Osteoblast (primary cell): ENCODE measurements at places on chromosomes 7 and 10.
A peak's percentile ranks its signal among the peaks of the same experiment; 100 is the strongest.

GRCh38 chr10:57943701-57944100 is 324.0 kb downstream of the IPMK start:
- no peak overlapping the region for H3K4me3 ChIP-seq
- no peak for DNase-seq
- H3K4me1 ChIP-seq: no peaks in the 10 kb centered on the region
- H3K36me3 ChIP-seq: no peaks in the 10 kb centered on the region
- H3K27ac ChIP-seq: no peak overlapping the region

- H3K27me3 ChIP-seq: no peaks in the 10 kb centered on the region
- no peaks in the 10 kb centered on the region for H3K36me3 ChIP-seq
- DNase-seq: no peak
- no peak overlapping the region for H3K4me3 ChIP-seq
Measured at GRCh38 chr10:74949034-74949832, 122.8 kb downstream of the KAT6B start.

- H3K4me3 ChIP-seq: peak overlapping the region; percentile 53
- peaks cover 9% of the 10 kb centered on the region for H3K4me1 ChIP-seq
- no peak overlapping the region for H3K27ac ChIP-seq
Measured at GRCh38 chr10:102409604-102410428, 8.8 kb downstream of the PSD start.

DNA sequence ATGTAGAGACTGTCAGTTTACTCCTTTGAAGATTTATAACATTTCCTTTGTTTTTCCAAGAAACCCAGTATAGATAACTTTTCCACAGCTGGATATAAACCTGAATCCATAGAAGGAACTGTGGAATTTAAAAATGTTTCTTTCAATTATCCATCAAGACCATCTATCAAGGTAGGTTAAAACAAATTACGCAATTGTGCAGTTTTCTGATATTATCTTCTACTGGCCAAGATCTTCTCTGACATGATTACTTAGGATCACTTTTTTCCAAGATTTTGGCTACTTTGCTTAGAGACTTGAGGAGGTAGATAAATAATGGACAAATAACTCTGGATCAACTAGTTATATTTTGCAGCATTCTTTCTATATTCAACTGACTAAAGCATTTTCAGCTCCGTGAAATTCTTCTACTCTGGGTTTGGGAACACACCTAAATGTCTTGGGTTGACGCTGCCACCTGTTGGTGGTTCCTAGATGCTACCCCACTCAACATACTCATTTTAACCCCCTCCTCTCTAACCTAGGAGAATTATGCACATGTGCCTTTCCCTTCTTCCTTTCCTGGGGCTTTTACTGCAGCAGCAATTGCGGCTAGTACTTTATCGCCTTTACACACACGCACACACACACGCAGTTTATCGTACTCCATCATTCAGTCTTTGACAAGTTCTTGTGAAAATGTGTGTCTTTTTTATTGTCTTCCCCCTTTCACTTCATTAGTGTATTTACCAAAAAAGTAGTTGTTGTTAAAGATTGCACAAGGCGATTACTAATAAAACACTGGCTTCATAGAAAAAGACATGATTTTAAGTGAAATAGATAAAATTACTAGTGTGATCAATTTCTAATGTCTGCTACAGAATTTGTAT is 32.7 kb downstream of the ABCB5 start:
- no peak overlapping the region for H3K27ac ChIP-seq
- no peak for DNase-seq
- H3K4me3 ChIP-seq: no peak overlapping the region
- H3K27me3 ChIP-seq: no peaks in the 10 kb centered on the region
- H3K36me3 ChIP-seq: no peaks in the 10 kb centered on the region

GRCh38 chr7:117859246-117859812 is 13.9 kb downstream of the CTTNBP2 start:
- no peaks in the 10 kb centered on the region for H3K27me3 ChIP-seq
- no peak for DNase-seq
- no peak overlapping the region for H3K27ac ChIP-seq
- no peak overlapping the region for H3K4me3 ChIP-seq
- H3K4me1 ChIP-seq: no peaks in the 10 kb centered on the region

GRCh38 chr10:35262436-35262835 is 73.9 kb upstream of the CCNY start:
- H3K4me3 ChIP-seq: no peak overlapping the region
- H3K27me3 ChIP-seq: no peaks in the 10 kb centered on the region
- no peaks in the 10 kb centered on the region for H3K36me3 ChIP-seq
- no peak for DNase-seq

- peak; percentile 77 for DNase-seq
- peaks cover 20% of the 10 kb centered on the region for H3K4me1 ChIP-seq
- H3K36me3 ChIP-seq: no peaks in the 10 kb centered on the region
- peak overlapping the region; percentile 7 for H3K4me3 ChIP-seq
- H3K27ac ChIP-seq: peak overlapping the region; percentile 68
Measured at GRCh38 chr7:116177009-116177408, 33.3 kb upstream of the TES start.

- H3K27me3 ChIP-seq: no peaks in the 10 kb centered on the region
- H3K36me3 ChIP-seq: no peaks in the 10 kb centered on the region
- DNase-seq: no peak
- no peaks in the 10 kb centered on the region for H3K4me1 ChIP-seq
Measured at GRCh38 chr7:72754312-72754711, 73.7 kb downstream of the TYW1B start.

DNA sequence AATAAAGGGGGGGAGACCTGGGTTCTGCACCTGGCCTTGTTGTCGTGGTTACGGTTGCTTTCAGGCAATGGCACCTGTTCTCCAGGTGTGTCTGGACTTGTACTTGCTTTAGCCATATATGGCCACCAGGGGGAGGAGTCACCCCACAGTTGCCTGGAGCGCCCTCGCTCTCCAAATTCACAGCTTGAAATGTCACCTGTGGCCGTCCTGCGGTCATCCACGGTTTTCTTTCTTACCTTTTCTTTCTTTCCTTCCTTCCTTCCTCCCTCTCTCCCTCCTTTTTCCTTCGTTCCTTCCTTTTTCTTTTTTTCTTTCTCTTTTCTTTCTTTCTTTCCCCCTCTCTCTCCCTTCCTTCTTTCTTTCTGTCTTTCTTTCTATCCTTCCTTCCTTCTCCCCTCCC is 157.2 kb upstream of the ZNF92 start:
- DNase-seq: no peak
- H3K4me1 ChIP-seq: no peaks in the 10 kb centered on the region
- H3K27ac ChIP-seq: no peak overlapping the region
- no peak overlapping the region for H3K4me3 ChIP-seq
- H3K27me3 ChIP-seq: no peaks in the 10 kb centered on the region

DNA sequence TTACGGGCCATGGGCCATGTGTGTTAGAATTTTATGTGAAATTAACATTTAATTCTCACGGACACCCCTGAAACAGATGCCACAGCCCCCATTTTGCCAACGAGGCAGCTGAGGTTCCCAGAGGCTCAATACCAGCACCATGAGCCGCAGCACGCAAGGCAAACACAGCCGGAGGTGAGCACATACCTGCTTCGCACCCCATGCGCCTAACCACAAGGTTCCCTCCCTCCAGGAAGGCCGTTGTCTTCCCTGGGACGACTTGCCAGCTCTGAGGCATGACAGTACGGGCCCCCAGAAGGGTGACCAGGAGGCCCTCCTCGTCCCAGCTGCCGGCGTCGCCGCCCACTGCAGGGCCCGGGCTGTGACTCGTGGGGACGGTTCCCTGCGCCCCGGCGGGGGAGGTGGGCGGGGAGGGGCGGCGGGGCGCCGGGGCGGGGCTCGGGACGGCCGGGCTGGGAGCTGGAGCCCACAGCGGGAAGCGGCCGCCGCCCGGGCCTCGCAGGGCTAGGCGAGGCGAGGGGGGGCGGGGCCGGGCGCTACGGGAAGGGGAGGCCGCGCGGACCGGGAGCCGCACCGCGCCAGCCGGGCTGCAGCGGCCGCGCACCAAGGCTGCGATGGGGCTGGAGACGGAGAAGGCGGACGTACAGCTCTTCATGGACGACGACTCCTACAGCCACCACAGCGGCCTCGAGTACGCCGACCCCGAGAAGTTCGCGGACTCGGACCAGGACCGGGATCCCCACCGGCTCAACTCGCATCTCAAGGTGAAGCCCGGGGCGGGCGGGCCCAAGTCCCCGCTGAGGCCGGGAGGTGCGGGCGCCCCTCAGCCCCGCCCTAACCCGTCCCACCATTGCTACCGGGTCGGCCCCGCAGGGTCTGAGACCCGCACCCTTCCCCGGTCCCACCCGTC is at the start of gene CAV2:
Gene CAV2, plus strand, starts transcription at position 571 of the 910 bp plus-strand sequence. Its CDS starts 44 bp downstream, at position 615.
- H3K27me3 ChIP-seq: no peaks in the 10 kb centered on the region
- H3K4me3 ChIP-seq: peak within 1 kb of the TSS; percentile 89
- no peaks in the 10 kb centered on the region for H3K36me3 ChIP-seq
- peak within 1 kb of the TSS; percentile 46 for H3K27ac ChIP-seq

GRCh38 chr10:101529207-101529606 is 58.9 kb downstream of the POLL start:
- no peak overlapping the region for H3K4me3 ChIP-seq
- DNase-seq: no peak
- H3K4me1 ChIP-seq: no peaks in the 10 kb centered on the region
- no peaks in the 10 kb centered on the region for H3K27me3 ChIP-seq

- peak overlapping the region; percentile 35 for H3K4me3 ChIP-seq
- H3K36me3 ChIP-seq: no peaks in the 10 kb centered on the region
- DNase-seq: peak; percentile 47
- peaks cover 25% of the 10 kb centered on the region for H3K4me1 ChIP-seq
- no peaks in the 10 kb centered on the region for H3K27me3 ChIP-seq
Measured at GRCh38 chr10:14658331-14659127, 116.2 kb downstream of the FAM107B start.
